ENCODE measurements at places on chromosomes 11 and 22.

DNA sequence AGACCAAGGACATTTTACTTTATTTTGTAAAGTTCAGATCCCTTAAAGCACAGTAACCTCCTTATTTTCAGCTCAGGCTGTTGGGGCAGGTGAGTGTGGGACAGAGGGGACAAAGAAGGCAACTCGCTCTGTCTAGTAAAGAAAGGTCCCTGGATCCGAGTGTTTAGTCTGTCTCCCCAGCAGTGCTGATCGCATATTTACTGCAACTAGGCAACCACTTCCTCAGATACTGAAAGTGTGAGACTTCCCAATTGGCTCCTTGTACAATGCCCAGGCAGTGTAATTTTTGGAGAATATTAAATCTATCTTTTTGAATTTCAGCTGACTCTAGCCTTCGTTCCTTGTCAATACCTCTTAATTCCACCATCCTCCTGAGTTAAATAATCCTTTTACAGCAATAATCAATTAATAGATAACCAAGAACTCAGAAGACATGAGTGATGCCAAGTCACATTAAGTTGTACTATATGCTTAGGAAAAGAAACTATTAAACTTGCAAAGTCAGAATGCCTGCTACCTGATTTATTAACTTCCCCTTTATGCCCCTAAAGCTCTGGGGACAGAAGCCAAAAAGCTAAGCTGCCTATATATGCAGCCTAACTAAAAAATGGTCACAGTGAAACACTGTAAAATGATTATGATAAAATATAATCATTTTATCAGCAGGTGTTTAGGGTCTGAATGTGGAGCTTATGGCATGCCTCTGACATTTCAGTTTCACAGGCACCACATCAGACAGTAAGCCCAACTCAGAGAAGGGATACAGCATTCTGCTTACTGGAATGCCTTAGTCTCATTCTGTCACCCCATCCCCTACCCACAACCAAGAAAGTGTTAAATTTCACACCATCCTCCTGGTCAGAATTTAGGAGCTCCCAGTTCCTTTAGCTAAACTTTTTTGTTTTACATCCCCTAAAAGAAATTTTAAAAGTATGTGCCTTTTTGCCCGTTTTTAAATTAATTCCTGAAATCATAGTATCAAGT, 138.7 kb downstream of the TRIM44 start:
- no peak for DNase-seq

DNA sequence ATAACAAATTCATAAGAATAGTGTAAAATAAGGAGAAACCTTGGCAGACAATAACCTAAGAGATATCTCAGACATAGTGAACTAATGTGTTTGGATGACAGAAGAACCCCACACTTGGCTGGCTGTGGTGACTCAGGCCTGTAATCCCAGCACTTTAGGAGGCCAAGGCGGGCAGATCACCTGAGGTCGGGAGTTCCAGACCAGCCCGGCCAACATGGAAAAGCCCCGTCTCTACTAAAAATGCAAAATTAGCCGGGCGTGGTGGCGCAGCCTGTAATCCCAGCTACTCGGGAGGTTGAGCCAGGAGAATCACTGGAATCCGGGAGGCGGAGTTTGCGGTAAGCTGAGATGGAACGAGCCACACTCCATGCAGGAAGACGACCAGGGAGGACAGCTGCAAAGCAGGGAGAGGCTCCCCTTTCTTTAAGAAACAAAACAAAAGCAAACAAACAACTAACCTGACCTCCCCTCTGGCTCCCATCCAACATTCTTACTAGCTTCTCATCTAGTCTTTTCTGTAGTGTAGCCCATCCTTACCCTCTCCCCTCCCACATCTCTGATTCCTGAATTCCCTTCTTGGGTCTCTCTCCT, 84.2 kb downstream of the ZNF280B start:
- DNase-seq, result no peak

DNA sequence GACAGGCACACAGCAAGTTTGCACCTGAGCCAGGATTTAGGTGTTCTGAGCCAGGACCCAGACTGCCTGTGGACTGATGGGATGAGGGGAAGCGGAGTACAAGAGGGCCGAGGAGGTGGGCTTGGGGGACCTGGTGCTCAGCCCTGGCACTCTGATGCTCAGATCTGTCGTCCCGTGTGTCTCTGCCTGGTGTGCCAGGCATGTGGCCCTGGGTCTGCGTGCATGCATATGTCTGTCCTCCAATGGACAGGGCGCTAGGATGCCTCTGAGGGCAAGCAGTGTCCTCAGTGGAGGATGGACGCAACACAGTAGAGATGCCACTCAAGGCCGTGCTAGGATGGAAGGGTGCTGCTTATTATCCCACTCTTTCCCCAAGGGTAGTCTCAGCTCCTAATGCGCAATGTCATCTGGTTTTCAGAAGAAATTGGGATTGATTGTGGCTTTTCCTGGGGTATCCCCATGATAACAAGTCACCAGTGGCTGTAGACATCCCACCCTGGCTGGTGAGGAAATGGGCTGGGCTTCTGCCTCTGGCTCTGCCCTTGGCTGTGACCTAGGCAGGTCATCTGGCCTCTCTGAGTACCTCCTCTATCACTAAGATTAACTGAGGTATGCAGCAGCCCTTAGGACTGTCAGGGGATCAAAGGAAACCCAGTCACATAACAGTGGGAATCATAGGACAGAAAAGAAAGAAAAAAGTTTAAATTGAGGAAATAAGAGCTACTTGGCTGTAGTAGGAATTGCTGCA, 35.7 kb upstream of the SUSD2 start:
- no peak for DNase-seq

DNA sequence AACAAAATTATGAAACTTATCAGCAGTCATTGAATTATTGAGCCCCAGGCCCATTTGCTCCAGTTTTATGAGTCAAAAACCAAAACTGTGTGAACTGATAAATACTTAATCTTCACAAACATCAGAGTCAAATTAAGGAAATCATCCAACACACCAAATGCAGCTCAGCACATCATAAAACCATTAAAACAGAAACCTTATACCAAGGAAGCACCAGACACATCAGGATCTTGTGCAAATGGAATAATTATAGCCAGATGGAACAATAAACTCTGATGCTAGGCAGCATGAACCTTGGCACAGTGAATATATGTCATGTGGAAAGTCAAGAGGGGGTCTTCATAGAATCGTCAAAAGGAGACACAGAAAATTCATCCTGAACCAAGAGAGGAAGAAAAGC, 410.7 kb upstream of the API5 start:
- DNase-seq, result no peak

GRCh38 chr11:64492561-64492960, 98.5 kb upstream of the SLC22A12 start:
- no peak for DNase-seq

Measured in psoas muscle (tissue), 8 donors.